Renal pelvis (tissue), 12 donors: ENCODE measurements at places on chromosomes 12 and 14.

- DNase-seq: no peak
Observed at GRCh38 chr12:131829356-131829747, 1.2 kb downstream of the MMP17 start.

DNA sequence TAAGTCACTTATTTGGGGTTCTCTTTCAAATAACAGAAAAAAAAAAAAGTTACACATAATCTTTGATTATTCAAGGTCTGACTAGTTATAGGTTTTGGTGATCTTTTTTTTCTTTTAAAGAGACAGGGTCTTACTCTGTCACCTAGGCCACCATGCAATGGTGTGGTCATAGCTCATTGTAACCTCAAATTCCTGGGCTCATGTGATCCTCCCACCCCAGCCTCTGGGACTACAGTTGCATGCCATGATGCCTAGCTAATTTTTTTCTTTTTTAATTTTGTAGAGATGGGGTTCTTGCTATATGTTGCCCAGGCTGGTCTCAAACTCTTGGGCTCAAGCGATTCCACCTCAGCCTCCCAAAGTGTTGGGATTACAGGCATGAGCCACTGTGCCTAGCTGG lies 56.5 kb upstream of the CFL2 start:
- no peak for DNase-seq

DNA sequence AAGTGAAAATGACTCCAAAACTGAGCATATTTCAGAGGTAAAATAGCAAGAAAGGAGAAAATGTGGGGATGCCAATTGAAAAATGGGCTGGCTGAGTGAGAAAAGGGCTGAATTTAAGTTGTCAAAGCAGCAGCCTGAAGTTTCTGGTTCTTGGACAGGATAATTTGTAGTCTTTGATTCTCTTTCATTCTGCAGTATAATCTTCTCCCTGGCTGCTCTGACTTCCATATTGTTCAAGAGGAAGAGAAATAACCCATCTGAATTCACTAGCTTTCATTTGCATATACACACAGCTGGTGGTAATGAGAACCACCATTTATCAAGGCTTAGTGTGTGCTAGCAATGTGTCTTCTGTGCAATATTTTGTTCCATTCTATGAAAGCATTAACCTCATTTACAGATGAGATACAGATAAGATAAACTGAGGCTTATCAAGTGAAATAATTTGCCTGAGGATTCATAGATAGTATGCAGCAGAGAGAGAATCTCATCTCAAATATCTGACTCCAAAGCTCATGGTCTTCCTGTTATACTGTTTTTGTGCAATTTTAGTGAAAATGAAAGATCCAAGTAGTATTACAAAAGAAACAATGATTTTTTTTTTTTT lies 184.2 kb downstream of the TMTC2 start:
- no peak for DNase-seq

DNA sequence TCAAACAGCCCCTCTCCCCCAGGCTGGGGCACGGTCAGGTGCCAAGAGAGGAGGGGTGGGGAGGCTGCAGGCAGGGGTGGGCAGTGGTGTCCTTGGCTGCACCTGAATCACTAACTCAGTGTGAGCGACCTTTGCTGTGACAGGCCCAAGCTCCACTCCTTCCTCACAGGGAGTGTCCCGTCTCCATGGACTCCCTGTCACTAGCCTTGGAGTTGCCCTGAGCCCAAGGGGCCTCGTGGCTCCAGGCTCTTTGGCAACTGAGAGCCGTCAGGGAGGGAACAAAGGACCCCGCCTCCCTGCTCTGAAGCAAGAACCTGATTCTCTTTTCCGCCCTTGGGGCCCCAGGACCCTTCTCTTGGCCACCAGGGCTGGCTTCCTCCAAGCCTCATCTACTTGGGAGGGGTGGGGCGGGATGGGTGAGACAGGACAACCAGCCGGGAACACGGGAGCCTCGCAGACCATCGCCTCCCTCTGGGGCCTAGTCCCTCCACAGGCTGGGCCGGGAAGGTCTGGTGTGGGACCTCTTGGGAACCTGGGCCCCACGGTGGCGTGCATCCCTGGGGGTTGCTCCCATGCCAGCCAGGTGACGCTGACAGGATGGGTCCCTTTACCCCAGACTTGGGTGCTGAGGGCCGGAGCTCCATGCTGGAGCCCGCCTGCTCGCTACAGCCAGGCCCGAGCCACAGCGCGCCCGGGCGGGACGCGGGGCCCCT lies 935 bp upstream of the ADSS1 start:
- DNase-seq: no peak

GRCh38 chr12:24361877-24362580 lies 412.6 kb upstream of the SOX5 start:
- no peak for DNase-seq

- DNase-seq: no peak
Observed at GRCh38 chr14:75454963-75455546, 27.2 kb downstream of the JDP2 start.

DNA sequence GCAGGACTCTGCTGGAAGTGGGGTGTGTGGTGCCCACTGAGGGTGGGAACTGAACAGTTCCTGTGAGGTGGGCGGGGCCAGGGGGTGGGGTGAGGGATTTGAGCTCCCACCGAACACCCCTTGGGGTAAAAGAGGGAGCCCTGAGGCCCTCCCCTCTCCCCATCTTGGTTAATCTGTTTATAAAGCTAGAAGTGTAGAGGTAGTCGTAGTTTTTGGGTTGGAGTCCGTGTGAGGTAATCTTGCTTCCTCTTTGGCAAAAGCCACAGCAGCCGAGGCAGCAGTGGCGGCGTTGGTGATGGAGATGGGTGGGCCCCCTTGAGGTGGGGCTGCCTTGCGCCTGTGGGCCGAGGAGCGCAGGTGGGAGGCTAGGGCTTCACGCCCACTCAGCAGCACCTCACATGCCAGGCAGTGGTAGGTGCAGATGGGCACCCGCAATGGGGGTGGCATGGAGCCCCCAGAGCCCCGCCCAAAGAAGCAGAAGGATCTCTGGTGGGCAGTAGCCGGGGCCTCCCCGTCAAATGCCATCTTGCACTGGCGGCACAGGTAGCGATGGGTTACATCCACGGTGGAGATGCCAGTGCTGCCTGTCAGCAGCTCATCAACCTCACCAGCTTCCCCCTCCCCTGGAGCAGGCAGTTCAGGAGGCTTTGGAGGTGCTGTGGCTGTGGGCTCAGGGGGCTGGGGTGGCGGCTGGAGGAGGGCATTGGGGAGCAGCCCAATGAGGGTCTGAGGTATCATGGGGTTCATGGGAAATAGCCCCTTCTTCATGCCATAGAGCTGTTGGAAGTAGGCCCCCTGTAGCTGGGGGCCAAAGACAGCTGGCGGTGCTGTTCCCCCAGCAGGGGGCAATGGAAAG lies 29.6 kb downstream of the ZFHX2 start:
- DNase-seq: no peak

- DNase-seq: peak; percentile 41
Observed at GRCh38 chr12:15522574-15523187, 200.4 kb downstream of the PTPRO start.

DNA sequence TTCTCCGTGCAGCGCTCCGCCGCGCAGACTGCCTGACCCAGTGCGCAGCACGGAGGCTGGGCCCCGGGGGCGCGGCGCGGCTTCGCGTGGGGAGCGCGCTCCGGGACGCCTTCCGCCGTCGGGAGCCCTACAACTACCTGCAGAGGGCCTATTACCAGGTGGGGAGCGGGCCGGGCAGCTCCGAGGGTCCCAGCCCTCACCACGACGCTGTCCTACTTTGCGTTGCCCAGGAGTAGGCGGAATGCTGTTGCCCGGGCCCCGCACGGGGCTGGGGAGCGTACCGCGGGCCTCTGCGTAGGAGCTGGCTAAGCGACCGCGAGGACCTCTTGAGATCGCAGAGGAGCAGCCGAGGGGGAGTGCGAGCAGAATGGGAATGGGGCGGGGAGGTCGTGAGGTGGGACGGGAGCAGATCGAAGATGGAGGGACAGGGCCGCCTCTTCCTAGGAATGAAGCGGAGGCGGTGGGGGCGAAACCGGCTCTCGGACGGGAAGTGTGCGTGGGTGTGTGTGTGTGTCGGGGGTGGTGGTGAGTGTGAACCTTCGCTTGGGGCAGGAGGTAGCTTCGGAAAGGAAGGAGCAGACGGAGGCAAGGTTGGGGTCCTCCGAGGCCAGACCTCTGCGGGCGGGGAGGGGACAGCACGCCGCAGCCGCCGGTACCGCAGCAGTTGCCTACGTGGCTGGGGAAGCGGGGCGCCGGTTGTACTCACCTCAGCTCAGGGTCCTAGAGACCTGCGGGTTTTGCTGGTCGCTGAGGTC lies 751 bp downstream of the P3H3 start:
- DNase-seq: no peak

- no peak for DNase-seq
Observed at GRCh38 chr12:62653740-62654139, 187.1 kb downstream of the MON2 start.

DNA sequence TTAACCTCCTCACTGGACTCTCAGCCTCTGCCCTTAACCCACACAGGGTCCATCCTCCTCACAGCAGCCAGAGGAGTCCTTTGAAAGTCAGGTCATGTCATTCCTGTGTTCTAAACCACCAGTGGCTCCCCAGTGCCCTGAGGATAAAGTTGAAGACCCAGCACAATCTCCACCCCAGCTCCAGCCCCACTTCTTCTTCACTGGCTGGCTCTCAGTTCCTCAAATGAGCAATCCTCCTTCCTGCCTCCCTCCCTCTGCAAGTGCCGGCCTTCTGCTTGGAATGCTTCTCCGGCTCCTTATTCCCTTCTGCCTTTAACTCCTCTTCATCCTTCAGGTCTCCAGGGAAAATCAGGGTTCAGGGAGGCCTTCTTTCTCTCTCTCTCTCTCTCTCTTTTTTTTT lies 32.0 kb upstream of the SPPL3 start:
- DNase-seq: no peak

DNA sequence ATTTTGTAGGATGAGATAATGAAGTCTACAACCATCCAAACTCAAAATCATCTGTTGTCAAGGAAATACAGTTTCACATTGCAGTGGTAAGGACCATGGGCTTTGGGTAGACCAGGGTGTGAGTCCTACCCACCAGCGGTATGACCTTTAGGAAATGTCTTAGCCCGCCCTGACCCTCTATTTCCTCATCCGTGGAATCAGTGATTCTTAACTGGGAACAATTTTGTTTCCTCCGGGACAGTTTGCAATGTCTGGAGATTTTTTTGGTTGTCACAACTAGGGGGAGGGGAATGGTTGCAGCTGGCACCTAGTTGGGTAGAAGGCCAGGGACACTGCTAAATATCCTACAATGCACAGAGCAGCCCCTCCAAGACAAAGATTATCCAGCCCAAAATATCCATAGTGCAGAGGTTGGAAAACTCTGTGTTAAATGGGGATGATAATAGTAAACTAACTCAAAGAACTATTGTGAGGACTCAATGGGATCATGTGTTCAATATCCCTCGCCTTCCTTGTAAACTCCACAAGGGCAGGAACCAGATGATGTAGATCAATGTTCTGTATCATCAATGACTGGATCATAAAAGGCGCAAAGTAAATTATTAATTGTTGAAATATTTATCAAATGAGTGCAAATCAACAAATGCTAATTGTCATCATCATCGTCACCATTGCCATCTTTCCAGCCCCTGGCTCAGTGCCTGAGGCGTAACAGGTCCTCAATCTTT lies 15.7 kb upstream of the IFT81 start:
- DNase-seq: no peak

- DNase-seq: peak; percentile 11
Observed at GRCh38 chr12:61563665-61564450, 696.3 kb upstream of the USP15 start.

- peak; percentile 37 for DNase-seq
Observed at GRCh38 chr12:130761537-130762318, 45.6 kb upstream of the RIMBP2 start.

- DNase-seq: no peak
Observed at GRCh38 chr12:132827763-132828703, 636 bp downstream of the GOLGA3 start.

GRCh38 chr14:32635061-32635719 lies 303.5 kb upstream of the NPAS3 start:
- DNase-seq: no peak

- DNase-seq: peak; percentile 38
Observed at GRCh38 chr14:90091393-90091792, 29.6 kb downstream of the KCNK13 start.

DNA sequence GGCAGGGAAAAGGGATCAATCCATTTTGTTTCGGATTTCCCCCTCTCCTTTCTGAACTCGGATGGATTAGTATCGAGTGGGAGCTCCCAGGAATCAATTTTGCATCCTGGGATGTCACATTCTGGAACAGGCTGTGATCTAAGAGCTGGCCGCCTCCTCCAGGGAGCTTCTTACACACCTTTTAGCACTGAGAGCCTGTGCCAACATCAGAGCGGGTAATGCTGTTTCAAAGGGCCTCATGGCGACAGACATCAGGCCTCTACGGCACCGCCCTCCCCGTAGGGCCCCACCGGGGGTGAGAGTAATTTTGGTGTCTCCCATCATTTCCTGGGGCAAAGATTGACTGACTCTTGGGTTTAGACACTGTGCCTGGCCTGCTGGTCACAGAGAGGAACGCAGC lies 2.7 kb downstream of the GALNT9 start:
- no peak for DNase-seq

DNA sequence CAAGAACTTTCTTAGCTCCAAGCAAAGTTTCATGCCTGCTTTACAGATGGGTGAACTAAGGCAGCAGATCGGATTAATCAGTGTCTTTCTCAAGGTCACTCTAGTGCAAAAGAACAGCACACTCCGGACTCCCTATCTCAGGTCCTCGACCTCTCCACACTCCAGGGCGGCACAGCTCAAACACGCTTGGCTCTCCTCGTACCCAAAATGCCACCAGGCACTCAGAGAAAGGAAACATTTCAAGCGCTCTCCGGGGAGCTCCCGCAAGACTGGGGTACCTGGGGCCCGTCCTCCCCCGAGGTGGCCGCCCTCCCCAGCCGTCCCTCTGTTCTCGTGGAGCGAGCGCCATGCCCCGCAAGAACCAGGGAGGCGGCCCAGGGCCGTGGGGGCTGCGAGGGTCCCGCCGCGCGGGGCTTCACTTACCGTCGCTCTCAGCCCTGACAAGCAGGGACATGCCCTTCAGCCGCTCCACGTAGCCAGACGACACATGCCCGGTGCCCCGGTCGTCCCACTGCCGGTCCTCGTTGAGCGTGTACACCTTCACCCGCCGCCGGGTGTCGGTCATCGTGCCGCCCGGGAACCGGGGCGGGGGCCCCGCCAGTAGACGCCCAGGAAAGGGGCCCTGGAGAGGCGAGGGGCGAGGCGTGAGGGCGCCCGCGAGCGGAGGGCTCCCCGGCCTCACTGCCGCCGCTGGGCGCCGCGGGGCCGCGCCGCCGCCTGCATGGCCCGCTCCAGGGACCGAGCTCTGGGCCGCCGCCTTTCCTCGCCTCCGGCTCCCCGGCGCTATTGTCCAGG lies 830 bp downstream of the PPP4R3A start:
- no peak for DNase-seq

- no peak for DNase-seq
Observed at GRCh38 chr14:76500480-76500879, 124.5 kb downstream of the ESRRB start.

GRCh38 chr12:122322501-122322900 lies 56.2 kb upstream of the VPS33A start:
- DNase-seq: no peak

DNA sequence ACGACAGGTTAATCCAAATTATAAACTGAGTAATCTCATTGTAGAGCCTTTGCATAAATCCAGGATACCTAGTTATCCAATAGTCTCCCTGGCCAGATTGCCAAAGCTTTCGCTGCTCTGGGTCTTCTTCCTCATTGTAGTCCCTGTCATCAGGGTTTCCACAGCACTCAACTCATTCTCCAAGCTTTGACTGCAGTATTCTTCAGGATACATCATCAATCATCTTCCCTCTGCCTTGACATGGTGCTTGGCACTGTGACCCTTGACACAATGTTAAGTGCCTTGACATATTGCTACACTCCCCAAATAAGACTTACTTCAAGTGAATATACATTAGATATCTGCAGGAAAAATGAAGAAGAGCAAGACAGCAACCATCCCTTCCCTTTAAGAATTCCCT lies 60.1 kb upstream of the RESF1 start:
- no peak for DNase-seq

- DNase-seq: no peak
Observed at GRCh38 chr12:20282401-20282800, 85.9 kb upstream of the PDE3A start.
